ENCODE measurements at places on chromosomes 12 and 14. TPM values are rescaled to one million over a fixed set of nuclear protein-coding genes. Genes with fewer than 3 reads are reported as not detected.

The CCDC38 gene
- not detected for total RNA-seq

The FLVCR2 gene
- 78.9 TPM for total RNA-seq

The IL22 gene
- total RNA-seq = not detected

The NELL2 gene
- total RNA-seq = not detected

The CACNA2D4 gene
- 10.1 TPM for total RNA-seq

The CLEC2A gene
- not detected for total RNA-seq

The SLC25A21 gene
- total RNA-seq = 0.42 TPM

The FOXG1 gene
- total RNA-seq = not detected

The OR6C2 gene
- total RNA-seq = not detected

The SLCO1B3 gene
- total RNA-seq = 5.2 TPM

- DNase-seq = no peak
These were observed 23.5 kb upstream of the SMAGP start for GRCh38 chr12:51293696-51294095.

GRCh38 chr12:69779928-69780327, 41.3 kb downstream of the RAB3IP start:
- no peak for DNase-seq

GRCh38 chr14:63938198-63939005, 85.6 kb downstream of the SYNE2 start:
- DNase-seq = no peak

GRCh38 chr12:28209782-28210181, 19.5 kb downstream of the CCDC91 start:
- DNase-seq = no peak

DNA sequence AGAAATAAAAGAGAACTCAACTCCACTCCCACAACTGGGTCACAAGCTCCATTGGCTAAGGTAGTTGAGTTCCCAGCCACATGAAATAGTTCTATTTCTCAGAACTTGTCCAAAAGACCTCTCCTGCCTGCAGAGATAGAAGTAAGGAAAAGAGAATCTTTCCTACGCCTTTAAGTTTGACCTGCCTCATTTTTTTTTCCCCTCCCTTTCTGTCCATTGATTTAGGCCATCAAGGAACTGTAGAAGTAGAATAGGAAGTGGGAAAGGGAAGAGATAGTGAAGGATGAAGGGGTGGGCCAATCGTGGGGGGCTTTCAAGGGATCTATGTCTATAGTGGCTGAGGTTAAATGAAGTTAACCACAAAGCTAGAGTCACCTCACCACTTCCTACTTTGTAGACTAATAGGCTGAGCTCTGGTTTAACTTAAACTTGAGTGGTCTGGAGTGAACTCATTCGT, 13.9 kb upstream of the NUDT4 start:
- no peak for DNase-seq

GRCh38 chr14:103014466-103015228, 42.7 kb downstream of the CDC42BPB start:
- no peak for DNase-seq

DNA sequence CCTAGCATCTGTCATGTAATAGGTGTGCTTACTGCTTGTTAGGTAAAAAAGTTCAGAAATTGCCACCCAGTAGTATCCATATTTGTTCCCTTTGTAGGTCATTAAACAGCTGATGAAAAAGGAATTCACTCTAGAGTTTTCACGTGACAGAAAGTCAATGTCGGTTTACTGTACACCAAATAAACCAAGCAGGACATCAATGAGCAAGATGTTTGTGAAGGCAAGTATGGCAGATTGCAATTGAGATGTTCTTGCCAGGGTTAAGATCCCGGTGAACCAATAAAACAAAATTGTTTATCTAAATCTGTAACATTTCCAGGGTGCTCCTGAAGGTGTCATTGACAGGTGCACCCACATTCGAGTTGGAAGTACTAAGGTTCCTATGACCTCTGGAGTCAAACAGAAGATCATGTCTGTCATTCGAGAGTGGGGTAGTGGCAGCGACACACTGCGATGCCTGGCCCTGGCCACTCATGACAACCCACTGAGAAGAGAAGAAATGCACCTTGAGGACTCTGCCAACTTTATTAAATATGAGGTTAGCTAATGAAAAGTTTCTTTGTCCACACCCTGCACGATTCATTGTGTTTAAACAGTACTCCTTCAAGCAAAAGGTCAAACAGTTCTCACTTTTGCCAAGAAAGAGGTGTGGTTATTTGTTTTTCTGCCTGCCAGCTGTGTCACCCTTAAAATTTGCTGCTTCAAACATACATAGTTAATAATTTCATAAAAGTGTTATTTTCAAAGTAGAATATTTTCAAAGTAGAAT, 58.3 kb downstream of the ATP2A2 start:
- DNase-seq = no peak

- DNase-seq = no peak
These were observed 129.0 kb upstream of the HMGA2 start for GRCh38 chr12:65695113-65695865.

GRCh38 chr12:38123566-38124246, 192.9 kb upstream of the ALG10B start:
- no peak for DNase-seq

DNA sequence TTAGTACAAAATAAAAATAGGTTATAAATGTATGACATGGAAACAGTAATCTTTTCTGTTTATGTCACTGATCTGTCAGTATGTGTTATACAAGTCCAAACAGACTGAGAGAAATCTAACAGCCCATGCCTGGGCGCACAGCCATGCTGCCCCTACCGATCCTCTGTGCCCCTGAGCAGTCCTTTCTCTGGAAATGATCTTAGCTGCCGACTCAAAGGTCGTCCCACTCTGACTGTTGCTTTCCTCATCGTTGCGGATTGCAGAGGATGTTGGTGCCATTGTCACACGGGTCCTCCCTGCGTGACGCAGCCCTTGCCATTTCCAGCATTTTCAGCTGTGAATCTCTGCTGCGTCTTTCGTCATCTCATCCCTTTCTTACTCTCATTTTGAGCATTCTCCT, 82.9 kb upstream of the DYNC1H1 start:
- no peak for DNase-seq

GRCh38 chr12:129067491-129067890, 214.2 kb downstream of the GLT1D1 start:
- no peak for DNase-seq

DNA sequence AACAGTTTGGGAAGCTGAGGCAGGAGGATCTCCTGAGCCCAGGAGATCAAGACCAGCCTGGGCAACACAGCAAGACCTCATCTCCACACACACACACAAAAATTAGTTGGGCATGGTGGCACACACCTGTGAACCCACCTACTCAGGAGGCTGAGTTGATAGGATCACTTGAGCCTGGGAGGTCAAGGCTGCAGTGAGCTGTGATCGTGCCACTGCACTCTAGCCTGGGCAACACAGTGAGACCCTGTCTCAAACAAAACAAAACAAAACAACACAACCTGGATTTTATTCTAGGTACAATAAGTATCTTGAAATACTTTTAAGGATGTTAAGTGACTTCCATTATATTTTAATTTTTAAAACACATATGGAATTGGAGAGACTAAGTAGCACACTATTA, 45.8 kb downstream of the YAF2 start:
- DNase-seq = no peak

GRCh38 chr14:72946491-72946890, 20.2 kb downstream of the DCAF4 start:
- DNase-seq = no peak
